ENCODE measurements at places on chromosomes 5 and 9. TPM values are rescaled to one million over a fixed set of nuclear protein-coding genes. Genes with fewer than 3 reads are reported as not detected.

- DNase-seq = no peak
These were observed 26.9 kb upstream of the PLIN2 start for GRCh38 chr9:19154135-19154612.

GRCh38 chr5:67063791-67064190, 132.8 kb downstream of the CD180 start:
- DNase-seq = no peak

DNA sequence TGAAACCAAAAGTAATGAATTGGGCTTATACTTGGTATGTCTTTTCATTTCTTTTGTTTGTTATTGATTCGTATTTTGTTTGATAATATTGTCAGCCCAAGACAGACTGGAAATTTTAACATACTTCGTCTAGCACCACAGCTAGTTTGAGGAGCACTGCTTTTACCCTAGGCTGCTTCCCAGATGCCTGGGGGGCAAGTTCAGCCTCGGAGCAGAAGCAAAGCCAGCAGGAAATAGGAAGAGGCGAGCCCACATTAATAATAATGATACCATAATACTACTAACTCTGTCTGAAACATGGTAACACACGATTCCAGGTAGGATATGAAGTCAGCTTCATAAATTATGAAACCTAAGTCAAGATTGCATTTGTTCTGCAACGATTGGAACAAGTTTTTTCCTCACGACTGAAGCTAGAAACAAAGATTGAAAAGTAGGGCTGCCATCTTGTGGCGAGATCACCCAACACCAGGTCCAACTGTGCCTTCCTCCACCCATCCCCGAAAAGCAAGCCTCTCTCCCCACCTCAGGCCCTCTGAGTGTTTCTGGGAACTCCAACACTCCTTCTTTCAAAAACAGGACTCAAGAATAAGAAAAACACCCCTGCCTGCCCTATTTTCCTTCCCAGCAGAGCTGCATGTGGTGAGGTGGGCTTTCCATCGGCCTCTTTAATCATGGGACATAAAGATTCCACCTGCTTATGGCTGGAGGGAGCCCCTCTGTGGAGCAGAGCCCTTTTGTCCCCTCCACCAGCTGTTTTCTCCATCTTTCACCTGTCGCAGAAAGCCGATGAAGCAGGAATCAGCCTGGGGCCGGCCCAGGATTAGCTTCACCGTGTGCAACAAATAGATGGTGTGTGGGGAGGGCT, 236.4 kb downstream of the CAAP1 start:
- no peak for DNase-seq

Gene ISL1
- not detected for total RNA-seq

DNA sequence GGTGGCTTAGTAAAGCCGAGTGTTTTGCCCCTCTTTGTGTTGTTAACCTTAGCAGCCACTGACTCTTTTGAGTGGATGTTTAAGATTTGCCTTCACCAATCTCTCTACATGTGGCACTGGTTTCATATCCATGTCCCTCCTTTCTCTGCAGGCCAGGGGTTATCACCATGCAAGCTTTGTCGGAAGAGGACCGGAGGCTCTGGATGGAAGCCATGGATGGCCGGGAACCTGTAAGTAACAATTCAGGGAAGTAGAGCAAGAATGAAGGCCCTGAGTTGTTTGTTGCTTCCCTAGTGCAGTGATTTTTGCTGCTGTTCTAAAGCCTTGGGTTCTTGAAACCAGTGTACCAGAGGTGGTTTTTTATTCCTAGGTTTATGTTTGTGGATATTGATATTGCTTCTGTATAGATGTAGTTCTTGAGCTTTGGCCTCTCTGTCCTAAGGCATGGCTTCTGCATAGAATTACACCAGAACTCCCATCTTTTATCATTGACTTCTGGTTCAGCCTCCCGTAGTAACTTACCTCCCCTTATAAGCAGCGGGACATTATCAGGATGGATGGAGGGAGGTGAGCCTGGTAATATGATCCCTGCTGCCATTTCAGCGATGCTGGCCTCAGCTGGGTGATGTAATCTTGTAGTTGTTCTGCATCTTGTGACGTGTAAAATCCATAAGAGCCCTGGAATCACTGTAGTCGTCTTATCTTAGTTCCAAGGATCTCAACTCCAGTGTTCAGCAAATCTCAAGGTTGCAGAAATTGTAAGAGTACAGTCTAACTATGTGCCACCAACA, 161.9 kb downstream of the ARHGAP26 start:
- DNase-seq = no peak

Gene TMEM171
- total RNA-seq = 0.14 TPM

GRCh38 chr9:89359751-89360261, 41.5 kb downstream of the SECISBP2 start:
- DNase-seq = peak; percentile 58

GRCh38 chr5:167665841-167666375, 625.5 kb upstream of the WWC1 start:
- no peak for DNase-seq

Gene SLC46A2
- 0.19 TPM for total RNA-seq

- DNase-seq = no peak
These were observed 14.0 kb downstream of the TMEM174 start for GRCh38 chr5:73186976-73187375.

Gene CDH18
- not detected for total RNA-seq

GRCh38 chr9:88697764-88698432, 162.9 kb downstream of the NXNL2 start:
- DNase-seq = no peak

GRCh38 chr9:14538526-14538925, 154.7 kb downstream of the ZDHHC21 start:
- no peak for DNase-seq

DNA sequence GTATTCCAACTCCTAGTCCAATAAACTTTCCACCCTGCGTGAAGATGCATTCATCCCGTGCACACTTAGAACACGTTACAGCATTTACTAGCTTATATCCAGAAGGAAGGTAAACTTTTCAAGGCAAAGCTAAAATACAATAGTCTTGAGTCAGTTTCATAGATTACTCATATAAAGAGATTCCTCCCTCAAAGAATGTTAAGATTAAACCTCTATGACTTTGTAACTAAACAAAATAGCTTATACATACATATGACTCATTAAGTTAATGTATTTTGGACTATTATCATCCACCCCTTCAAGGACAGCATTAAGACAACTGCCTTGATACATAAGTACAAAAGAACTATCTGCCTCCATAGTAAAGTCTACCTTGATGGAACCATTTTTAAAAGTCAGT, 36.1 kb downstream of the TLE1 start:
- no peak for DNase-seq

Gene ADRB2
- 3.3 TPM for total RNA-seq
